Esophagus muscularis mucosa (tissue), 4 donors: ENCODE measurements at places on chromosomes 13 and 19. TPM values are rescaled to one million over a fixed set of nuclear protein-coding genes. Genes with fewer than 3 reads are reported as not detected.

ZNF816 gene
- total RNA-seq, result 4.0 TPM

CBLC gene
- not detected for total RNA-seq

TRPC4 gene
- not detected for total RNA-seq

PSG1 gene
- total RNA-seq, result not detected

IGFL2 gene
- total RNA-seq, result not detected

ZNF493 gene
- total RNA-seq, result 29.1 TPM

KLK12 gene
- total RNA-seq, result not detected

KIR2DL1 gene
- not detected for total RNA-seq

DNA sequence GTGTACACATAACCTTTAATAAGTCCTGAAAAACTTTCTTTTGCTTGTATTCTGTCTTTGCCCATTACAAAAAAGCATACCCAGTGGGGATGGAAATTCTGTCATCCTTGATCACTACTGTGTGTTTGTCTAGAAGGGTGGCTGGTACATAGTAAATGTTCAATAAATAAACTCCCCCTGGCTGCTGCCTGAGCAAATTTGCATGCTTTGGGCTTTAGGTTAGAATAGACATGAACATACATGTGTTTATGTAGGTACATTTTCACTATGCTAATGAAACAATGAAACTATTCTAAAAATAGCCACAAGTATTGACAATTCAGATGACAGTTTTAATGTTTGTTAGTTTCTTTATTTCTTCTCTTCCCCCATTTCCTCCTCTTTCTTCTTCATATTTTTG is 36.1 kb downstream of the TNFSF13B start:
- DNase-seq, result no peak

- DNase-seq, result no peak
Observed at GRCh38 chr19:4474514-4475022, 2.5 kb downstream of the HDGFL2 start.

- DNase-seq, result no peak
Observed at GRCh38 chr19:48752496-48753365, at the start of gene FUT1. FUT1 (minus strand) TSS chr19:48752641; CDS start chr19:48751281, 1,360 bp downstream.

DNA sequence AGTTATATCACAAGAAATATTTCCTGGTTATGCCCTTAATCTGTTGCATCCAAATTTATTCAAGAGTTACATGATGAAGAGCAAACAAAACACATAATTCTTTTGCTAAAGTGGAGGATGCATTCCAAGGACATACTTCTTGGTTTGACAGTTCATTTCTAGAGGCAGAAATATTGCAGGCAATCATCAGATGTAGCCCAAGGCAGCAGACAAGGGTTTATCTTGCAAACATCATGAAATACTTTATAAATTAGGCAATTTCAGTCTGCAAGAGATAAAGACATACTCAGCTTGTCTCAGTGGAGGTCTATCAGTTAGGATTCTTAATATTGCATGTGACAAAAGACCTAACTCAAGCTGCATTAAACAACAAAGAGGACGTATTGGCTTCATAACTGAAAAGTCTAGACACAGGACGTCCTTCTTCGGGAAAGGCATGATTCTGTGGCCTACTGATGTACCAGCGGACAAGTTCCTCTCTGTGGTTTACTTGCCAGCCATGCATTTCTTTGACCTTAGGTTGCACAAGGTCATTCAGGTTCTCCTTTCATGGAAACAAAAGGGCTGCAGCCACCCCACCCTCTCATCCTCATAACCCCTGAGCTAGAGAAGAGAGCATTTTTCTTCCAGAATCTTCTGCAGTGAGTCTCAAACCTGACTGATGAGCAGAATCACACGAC is 204.1 kb downstream of the KATNAL1 start:
- DNase-seq, result no peak

DNA sequence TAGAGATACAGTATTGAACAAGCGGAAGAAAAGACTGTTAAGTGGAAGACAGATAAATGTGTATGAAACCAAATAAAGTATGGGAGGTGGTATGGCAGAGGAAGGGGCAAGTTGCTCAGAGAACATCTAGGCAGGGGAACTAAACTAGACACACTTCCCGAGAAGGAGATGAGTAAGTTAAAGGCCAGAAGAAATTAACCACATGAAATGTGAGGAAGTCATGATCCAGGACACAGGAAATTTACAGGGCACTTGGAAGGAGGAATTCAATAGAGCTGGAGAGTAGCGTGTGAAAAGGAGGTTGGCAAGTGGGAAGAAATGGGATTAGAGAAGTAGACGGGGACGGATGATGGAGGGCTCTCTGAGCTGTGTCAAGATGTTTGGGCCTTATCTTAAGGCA is 208.8 kb downstream of the COG6 start:
- DNase-seq, result no peak

DNA sequence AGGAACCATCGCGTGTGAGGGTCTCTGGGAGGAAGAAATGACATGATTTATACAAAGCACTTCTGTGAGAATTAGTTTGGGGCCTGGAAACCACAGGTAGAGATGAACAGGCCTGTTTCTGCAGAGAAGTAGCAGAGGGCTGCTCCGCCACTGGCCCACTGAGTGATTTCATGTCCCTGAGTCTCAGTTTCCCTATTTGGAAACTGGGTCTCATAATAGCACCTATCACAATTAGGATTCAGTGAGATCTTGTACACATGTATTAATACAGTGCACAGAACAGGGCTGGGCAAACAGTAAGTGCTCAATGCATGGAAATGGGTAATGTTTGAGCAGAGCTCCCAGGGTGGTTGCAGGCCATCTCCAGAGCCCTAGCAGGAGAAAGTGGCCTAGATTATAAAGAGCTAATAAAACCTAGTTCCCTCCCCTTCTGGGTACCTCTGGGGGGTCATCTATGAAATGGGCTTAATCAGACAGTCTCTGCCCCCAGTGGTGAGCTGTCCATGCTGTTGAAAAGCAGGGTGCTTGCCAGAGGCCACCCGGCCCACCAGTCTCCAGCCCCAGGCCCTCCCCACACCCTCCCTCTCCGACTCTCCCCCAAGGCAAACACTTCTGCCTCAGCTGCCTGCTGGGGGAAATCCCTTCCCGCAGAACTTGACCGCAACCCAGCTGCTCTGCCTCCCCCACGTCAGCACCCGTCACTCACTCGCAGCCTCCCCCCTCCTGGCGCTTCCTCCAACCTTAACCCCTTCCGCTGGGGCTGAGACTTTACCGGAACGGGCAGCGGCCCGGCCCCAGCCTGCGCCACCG is 4.5 kb downstream of the BCL3 start:
- peak; percentile 98 for DNase-seq

DNA sequence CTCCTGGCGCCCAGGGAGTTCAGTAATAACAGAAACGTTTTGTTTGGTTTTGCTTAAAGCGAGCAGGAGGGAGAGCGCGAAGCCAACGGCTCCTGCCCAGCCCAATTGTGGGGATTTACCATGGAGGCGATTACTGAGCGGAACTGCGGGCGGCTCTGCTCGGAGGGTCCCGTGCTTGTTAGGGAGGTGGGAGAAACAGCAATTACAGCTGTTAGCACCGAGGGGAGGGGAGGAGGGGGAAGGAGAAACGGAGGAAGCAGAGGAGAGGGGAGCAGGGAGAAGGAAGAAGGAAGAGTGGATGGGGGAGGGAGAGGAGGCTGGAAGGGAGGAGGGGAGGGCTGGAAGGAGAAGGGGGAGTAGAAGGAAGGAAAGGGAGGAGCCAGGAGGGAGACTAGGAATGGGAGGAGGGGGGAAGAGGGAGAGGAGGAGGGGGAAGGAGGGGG is 7.7 kb upstream of the ONECUT3 start:
- no peak for DNase-seq

GRCh38 chr19:51784922-51785690 is 9.9 kb upstream of the FPR3 start:
- DNase-seq, result peak; percentile 96

GRCh38 chr13:48749144-48749543 is 95.4 kb downstream of the CYSLTR2 start:
- no peak for DNase-seq

GRCh38 chr19:293436-294110 is 2.4 kb upstream of the PLPP2 start:
- no peak for DNase-seq

DNA sequence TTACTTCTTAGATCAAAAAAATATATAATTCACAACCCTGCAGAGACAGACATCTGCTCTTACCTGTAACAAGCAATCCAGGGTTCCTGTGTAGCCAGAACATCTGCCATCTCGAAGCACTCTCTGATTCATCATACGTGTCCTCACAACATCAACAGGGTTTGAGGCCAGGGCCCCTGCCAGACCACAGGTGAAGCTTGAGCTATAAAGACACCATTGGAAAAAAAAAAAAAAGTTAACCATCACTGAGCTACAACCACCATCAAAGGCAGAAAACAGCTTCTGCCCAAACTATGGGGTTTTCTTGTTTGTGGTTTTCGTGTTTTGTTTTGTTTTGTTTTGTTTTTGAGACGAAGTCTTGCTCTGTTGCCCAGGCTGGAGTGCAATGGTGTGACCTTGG is 19.3 kb downstream of the SLC25A30 start:
- DNase-seq, result no peak

GRCh38 chr19:17529239-17530158 is 18.1 kb downstream of the PGLS start:
- no peak for DNase-seq

DNA sequence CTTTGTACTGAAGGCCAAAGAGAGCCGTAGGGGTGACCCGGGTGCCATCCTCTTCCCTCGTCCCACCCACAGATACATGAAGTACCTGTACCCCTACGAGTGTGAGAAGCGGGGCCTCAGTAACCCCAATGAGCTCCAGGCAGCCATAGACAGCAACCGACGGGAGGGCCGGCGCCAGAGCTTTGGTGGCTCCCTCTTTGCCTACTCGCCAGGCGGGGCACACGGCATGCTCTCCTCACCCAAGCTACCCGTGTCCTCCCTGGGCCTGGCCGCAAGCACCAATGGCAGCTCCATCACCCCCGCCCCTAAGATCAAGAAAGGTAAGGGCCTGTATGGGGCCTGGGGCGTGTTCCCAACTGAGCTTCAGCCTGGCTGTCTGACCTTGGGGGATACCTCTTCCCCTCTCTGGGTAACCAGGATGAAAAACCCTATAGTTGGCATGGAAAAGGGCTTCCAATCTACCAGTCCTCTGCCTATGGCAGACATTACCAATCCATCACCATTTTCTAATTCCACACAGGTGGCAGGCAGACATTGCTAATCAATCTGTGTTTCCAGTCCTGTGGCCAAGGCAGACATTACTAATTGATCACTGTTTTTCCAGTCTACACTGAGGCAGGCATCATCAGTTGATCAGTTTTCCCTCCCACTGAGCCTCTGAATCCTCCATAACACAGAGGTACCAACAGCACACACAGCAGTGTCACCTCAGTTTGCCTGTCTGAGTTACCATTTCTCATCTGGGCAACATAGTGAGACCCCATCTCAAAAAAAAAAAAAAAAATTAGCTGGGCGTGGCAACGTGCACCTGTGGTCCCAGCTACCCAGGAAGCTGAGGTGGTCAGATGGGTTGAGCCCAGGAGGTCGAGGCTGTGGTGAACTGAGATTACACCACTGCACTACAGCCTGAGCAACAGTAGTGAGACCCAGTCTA is 19.1 kb upstream of the WDR18 start:
- no peak for DNase-seq

DNA sequence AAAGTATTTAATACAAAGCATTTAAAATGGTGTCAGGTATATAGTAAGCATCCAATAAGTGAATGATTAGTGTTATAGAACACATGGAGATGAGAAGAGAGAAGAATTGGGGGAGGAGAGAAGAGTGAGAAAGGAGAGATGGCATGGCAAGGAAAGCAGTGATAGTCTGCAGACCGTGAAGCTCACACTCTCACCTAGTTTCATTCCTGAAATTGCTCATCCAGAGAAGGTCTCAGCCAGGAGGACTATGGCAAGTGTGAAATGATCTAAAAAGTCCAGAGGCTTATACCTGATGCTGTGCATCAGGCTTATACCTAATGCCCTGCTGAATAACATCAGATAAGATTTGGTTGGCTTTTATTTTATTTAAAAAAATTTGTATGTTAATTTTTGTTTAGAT is 351.6 kb upstream of the KLF12 start:
- no peak for DNase-seq

- no peak for DNase-seq
Observed at GRCh38 chr13:40465015-40465390, 201.4 kb downstream of the FOXO1 start.

- no peak for DNase-seq
Observed at GRCh38 chr19:42153672-42154433, 21.6 kb upstream of the POU2F2 start.

- DNase-seq, result no peak
Observed at GRCh38 chr13:32008518-32009175, 22.9 kb upstream of the FRY start.

- DNase-seq, result peak; percentile 45
Observed at GRCh38 chr13:109788372-109789111, 2.2 kb upstream of the IRS2 start.

- no peak for DNase-seq
Observed at GRCh38 chr13:112917737-112918136, 51.3 kb upstream of the MCF2L start.

- DNase-seq, result no peak
Observed at GRCh38 chr19:17418710-17419109, 1.1 kb upstream of the MVB12A start.

DNA sequence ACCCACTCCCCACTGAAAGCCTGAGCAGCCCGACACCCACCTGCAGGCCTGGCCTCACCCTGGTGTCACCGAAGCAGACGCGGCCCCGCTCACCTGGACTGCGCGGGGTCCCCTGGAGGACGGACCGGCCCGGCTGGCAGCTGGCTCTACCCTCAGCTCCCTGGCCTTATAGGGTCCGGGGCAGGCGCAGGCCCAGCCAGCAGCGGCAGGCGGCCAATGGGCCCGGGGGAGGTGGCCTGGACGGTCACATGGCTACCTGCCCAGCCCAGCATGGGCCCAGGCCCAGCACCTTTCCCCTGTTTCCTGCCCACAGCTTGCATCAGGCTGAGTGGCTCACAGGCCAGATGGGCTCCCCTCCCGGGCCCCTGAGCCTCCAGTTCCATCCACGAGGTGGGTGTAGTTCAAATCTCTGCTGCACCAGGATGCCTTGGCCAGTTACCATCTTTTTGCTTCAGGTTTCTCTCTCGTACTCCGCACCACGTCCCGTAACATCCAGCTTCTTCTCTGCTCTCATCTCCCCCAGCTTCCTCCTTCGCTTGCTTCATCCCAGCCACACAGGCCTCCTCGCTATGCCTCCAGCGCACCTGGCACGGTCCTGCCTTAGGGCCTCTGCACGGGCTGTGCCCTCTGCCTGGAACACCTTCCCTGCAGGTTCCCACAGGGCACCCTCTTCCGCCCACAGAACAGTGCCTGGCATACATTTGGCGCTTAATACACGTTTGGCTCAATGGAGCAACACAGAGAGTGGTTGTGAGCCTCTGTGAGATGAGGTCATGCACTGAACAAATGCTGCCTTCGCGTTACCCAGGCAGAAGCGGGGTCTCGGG is at the start of gene PLIN4:
PLIN4 (minus strand) TSS at position 142 of the 827 bp plus-strand sequence. CDS start 214 bp downstream, outside the sequence.
- no peak for DNase-seq
